ENCODE measurements at places on chromosomes 16 and 17.

DNA sequence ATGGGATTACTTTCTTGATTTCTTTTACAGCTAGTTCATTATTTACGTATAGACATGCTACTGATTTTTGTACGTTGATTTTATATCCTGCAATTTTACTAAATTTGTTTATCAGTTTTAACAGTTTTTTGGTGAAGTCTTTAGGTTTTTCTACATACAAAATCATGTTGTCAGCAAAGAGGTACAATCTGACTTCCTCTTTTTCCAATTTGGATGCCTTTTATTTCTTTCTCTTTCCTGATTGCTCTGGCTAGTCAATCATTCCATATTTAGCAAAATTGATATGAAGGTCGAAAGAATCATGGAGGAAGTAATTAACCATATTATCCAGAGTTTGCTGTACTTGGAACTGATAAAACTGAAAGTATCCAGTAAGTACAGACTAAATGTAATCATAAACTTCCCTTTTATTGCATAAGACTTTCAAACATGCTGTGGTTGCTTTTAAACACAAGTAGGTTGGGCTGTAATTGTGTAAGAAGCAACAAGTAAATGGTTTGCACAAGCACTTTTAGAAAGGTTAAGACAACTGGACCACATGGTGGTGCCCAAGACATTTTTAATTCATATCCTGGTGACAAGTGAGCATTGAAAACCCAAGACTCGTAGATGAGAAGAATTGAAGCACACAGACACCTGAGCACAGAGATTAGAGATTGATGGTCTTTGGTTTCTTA, 8.4 kb downstream of the GDE1 start:
- no peak for DNase-seq

DNA sequence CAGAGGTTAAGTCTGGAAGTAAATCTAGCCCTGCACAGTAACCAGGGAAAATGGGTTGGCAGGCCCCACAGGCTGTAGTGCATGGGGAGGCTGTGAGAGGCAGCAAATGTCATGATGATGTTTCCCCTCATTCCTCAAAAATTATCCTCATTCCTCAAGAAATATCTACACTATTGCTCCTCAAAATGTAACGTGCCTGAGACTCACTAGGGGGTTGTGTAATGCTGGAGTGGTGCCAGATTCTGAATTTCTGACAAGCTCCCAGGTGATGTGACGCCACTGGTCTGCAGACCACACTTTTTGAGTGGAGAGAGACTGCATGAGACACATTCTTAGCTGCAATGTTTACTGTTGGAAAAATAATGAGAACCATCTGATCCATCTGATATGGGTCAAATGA, 1.2 kb upstream of the MPP3 start:
- no peak for DNase-seq

DNA sequence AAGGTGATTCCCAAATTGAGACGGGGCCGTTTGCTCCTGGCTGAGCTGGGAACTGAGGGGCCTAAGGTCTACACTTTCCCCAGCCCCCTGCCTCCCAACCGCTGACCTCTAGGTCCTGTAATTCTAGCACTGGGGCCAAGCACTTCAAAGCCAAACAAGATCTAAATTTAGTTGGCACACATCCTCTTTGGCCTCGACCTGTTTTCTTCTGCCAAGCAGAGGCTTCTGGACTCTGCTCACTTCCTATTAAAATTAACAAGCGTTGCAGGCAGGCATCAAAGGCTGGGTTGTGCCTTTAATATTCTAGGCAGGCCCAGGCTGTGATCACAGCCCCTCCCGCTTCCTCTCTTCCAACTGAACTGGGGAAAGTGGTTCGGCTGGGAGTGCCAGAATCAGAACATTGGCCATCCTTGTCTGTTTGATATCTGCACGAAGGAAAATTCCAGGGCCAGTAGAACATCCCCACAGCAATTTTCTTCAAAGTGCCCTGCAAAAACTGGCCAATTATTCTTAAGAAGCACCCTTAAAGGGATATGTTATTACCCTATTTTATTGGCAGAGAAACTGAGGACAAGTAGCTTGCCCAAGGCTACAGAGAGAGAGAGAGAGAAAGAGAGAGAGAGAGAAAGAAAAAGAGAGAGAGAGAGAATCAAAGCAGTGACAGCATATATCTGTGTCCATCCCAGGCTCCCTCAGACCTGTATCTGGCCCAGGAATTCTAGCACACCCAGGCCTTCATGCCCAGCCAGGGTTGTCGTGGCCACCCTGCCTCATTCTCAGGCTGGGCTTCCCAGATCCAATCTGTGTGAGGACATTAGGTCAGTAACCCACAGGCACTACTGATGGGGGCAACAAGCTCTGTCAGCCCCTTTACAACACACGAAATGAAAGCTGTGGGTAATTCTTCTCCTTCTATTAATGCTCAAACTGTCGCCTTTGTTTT, 12.8 kb upstream of the MT4 start:
- no peak for DNase-seq

DNA sequence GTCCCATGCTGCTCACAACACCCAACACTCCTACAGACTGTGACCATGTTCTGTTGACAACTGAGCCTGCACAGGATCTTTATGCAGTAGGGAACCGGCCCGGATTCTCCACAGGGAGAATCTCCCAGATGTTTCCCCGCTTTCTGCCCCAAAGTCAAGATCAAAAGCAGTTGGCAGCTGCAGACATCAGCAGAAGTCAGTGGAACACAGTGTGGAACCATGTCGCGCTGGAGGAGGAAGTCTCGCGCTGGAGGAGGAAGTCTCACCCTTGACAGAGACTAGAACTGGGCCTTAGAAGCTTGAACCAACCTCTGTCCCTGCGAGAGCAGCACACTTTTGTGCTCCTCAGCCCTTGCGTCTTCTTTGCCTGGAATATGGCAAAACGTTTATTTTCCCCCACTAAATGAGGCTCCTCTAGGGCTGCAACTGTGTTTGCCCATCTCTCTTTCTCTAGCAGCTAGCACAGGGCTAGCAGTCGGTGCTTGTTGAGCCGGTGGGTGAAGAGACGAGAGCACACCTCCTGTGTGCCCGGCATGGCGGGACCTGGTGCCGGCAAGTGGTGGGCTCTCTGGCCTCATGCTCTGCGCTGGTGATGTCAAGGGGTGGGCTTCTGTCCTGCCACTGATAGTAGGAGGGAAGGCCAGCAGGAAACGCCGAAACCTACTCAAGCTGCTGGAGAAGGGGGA, 2.1 kb upstream of the MRC2 start:
- DNase-seq: no peak

- no peak for DNase-seq
Observed at GRCh38 chr16:9929313-9929712, 252.9 kb downstream of the GRIN2A start.

- DNase-seq: no peak
Observed at GRCh38 chr16:85049706-85050305, 22.2 kb downstream of the KIAA0513 start.

DNA sequence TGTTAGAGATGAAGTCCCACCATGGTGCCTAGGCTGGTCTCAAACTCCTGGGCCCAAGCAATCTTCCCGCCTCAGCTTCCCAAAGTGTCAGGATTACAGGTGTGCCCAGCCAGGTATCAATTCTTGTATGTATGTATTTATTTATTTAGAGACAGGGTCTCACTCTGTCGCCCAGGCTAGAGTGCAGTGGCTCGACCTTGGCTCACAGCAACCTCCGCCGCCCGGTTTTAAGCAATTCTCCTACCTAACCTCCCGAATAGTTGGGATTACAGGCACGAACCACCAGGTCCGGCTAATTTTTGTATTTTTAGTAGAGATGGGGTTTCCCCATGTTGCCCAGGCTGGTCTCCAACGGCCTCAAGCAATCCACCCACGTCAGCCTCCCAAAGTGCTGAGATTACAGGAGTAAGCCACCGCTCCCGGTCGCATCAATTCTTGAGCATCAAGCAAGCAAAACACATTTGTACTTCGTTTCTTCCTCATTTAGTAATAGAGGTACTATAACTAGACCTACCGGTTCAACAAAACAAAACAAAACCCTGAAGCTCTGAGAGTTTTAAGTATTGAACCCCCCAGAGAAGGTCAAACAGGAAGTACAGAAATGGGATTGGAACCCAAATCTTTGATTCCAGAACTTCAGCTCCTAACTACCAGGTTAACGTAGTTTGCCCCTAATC, 1.0 kb upstream of the ZNF500 start:
- DNase-seq: no peak

- no peak for DNase-seq
Observed at GRCh38 chr17:79438058-79438457, 172.8 kb downstream of the RBFOX3 start.

- no peak for DNase-seq
Observed at GRCh38 chr17:50145532-50146229, 4.8 kb downstream of the PPP1R9B start.

- no peak for DNase-seq
Observed at GRCh38 chr17:2705888-2706795, 5.4 kb downstream of the CLUH start.

DNA sequence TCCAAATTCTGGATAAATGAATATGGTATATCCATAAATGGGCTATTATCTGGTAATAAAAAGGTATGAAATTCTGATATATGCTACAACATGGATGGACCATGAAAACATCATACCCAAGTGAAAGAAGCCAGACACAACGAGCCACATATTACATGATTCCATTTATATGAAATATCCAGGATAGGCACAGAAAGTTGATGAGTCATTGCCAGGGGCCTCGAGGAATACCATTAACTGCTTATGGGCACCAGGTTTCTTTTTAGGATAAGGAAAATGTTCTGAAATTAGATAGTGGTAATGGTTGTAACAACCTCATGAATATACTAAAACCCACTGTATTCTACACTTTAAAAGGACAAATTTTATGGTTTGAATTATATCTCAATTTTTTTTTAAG, 123.2 kb downstream of the PITPNC1 start:
- no peak for DNase-seq

Data from stimulated activated CD8-positive, alpha-beta memory T cell treated with anti-CD3 and anti-CD28 coated beads, Interleukin-15, amount 100 ng/mL, for 48 hours (primary cell).